CD4-positive, alpha-beta T cell treated with Interleukin-4 for 4 hours (primary cell): ENCODE measurements at places on chromosomes 3 and 15.

DNA sequence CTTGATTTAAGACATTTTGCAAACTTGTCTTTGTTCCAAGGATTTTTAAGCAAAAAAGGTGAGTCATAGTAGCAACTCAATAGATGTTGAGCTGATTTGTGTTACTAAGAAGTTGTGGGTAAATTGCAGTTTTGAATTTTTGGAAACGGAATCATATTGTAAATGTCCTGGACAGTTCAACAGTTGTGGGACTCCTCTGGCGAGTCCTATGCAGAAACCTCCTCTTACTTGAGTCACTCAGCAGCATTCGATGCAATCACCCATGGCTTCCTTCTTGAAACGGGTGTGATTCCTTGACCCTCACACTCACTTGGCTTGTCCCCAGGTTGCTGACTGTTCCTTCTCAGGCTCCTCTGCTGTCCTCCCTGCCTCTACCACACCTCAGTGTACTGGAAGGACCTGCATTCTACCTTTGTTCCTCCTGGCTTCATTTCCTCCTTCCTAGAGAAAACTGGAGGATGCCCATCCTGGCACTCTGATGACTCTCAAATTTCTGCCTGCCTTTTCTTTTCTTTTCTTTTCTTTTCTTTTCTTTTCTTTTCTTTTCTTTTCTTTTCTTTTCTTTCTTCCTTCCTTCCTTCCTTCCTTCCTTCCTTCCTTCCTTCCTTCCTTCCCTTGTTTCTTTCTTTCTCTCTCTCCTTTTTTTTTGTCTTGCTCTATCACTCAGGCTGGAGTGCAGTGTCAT, 52.8 kb upstream of the DGKG start:
- DNase-seq, result no peak

DNA sequence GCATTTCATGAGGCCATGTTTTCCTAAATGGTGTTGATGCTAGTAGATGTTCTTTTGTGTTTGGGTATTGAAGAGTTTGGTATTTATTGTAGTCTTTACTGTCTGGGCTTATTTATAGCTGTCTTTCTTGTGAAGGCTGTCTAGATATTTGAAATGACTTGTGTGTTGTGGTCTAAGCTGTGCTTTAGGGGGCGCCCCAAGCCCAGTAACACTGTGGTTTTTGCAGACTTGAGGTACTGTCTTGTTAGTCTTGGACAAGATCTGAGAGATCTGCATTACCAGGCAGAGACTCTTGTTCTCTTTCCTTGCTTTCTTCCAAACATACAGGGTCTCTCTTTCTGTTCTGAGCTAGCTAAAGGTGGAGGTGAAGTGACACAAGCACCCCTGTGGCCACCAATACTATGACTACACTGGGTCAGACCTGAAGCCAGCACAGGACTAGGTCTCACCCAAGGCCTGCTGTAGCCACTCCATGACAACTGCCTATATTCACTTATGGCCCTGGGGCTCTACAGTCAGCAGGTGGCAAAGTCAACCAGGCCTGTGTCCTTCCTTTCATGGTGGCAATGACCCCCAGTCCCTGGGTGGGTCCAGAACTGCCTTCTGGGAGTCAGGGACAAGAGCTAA, 152.1 kb upstream of the TBC1D5 start:
- DNase-seq, result no peak

DNA sequence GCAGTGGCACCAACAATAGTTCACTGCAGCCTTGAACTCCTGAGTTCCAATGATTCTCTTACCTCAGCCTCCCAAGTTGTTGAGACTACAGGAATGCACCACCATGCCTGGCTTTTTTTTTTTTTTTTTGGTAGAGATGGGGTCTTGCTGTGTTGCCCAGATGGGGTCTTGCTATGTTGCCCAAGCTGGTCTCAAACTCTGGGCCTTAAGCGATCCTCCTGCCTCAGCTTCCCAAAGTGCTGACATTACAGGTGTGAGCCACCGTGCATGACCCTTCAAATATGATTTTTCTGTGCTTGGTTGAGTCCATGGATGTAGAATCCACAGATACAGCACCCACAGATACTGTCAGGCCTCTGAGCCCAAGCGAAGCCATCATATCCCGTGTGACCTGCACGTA, 30.2 kb upstream of the IDH2 start:
- DNase-seq, result no peak

GRCh38 chr3:103794656-103795055, 1359.8 kb downstream of the ZPLD1 start:
- DNase-seq, result no peak

DNA sequence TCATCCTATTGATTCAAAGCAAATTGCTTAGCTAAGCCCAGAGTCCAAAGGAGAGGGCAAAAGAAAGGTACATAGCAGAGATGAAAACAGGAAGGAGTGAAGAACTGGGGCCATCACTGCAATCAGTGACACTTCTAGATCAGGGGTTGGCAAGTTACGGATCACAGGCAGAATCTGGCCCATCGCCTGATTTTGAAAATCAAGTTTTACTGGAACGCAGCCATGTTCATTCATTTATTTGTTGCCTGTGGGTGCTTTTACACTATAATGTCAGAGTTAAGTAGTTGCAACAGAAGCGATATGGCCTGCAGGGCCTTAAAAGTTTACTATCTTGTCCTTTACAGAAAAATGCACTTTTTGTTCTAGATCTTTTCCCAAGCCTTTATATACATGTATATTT, 271.7 kb upstream of the TOPAZ1 start:
- no peak for DNase-seq

- DNase-seq, result no peak
These were observed 69.2 kb downstream of the ATP8B4 start for GRCh38 chr15:50049871-50050270.

GRCh38 chr15:101689901-101690300, 34.4 kb downstream of the TARS3 start:
- DNase-seq, result no peak

DNA sequence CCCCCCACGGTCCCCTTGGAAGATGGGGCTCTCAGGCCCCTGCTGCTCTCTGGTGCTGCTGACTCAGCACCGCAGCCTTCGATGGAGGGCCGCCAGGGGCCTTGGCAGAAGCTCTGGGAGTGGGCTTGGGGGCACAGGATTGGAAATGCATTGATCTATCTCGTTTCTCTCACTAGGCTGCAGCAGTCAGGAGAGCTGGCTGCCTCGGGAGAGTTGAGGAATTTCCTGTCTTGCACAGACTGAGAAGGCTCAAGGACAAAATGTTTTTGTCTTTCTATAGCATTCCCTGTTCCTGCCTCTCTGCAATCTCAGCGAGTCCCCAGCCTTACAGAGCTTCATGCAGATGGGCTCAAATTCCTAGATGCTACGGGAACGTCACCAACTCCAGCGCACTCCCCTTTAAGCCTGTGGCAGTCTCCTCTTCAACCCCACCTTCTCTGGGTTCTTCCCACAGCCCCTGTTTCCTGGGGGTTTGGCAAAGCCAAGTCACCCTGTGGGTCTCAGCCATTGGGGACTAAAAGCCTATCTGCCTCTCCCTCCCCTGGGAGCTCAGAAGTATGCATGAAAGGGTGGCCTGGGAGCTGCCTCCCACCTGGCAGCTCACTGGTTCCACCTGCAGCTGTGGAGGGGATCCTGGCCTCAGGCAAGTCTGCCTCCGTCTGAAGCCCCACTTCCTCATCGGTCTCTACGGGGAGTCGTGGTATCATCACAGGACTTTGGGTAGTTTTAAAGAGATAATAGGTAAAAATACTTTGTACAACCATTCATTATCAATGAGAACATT, 127.4 kb upstream of the HACD2 start:
- no peak for DNase-seq

- DNase-seq, result no peak
These were observed 212.5 kb upstream of the UBE2E1 start for GRCh38 chr3:23592961-23593931.

DNA sequence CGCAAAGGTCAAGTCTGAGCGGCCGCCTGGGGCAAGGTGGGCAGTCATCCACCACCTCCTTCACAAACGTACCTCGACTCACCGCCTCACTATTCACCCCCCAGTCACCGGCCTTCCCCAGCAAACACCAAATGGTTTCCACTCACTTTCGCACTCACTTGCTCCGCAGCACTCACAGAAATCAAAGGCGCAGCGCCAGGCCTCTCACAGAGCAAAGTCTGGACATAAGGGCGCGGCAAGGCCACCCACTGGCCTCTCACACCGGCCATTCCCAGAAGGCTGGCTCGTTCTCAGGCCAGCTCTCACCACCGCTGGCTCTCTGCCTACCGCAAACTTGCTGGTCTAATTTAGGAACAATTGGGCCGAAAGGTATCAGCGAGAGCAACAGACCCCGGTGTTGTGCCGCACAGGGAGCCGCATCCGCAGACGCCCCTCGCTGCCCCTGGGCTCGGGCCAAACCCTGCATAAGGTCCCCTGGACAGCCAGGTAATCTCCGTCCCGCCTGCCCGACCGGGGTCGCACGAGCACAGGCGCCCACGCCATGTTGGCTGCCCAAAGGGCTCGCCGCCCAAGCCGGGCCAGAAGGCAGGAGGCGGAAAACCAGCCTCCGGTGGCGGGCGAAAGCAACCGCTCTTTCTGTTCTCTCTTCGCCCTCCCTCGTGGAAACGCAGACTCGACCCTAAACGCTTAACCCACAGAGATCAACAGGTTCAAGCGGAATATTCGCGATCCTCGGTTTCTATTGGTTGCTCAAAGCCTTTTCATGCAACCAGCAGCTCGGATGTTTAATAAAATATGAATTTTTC, 2.9 kb downstream of the SHOX2 start:
- DNase-seq, result no peak

DNA sequence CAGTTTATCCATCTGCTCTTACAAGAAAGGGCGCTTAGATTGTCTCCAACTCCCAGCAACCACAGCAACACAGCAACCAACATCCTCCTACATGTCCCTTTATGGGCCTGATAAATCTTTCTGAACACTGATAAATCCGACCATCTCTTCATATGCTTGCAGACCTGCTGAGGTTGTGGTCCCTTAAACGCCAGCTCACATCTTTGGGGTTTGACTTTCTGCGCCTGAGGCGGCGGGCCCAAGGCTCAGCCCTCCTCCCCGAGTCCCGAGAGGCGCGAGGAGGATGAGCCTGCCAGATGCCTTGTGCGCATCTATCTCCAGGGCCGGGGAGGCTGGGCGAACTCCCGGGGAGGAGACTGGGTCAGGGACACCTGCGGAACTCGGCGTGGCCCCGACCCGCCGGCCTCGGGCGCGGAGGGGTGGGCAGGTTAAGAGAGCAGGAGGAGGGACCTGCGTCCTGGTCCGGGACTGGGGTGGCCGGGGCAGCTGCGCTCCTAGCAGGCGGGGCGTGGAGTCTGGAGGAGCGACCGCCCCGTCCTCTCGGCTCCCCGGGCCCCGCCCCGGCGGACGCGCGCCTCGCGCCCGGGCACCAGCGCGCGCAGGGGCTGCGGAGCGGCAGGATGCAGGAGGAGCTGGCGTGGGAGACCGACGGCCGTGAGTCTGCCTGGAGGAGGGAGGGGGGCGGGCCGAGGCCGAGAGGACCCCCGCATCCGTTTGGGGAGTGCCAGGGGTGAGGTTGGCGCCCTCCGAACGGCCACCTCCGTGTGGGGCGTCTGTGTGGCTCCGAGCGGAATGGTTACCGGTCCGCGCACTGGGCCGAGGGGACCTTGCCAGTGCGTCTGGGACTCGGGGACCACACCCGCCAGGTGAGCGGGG, at the start of gene ANKDD1A:
TSS of gene ANKDD1A (plus strand) at position 592 of the 876 bp plus-strand sequence. CDS start at position 621, 29 bp downstream.
- DNase-seq, result peak; percentile 5

GRCh38 chr3:49460956-49461355, 9.1 kb upstream of the DAG1 start:
- no peak for DNase-seq

DNA sequence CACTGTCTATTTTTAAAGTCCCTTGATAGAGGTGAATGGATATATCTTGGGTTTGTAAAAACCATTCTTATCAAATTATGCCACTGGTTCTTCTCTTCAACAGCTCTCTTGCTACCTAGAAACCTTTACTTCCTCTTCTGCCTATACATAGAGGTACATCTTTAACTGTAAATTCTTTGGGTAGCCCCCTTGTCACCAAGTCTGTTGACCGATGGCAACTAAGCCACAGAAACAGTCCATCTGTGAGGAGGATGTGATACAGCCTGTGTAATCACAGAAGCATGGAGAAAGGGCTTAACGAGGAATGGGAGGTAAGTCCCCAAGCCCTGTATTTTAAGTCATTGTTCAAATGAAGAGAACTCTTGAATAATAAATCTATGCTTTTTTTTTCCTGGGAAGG, 246.5 kb upstream of the MDFIC2 start:
- no peak for DNase-seq

GRCh38 chr3:58065700-58066167, 57.5 kb downstream of the FLNB start:
- DNase-seq, result no peak

DNA sequence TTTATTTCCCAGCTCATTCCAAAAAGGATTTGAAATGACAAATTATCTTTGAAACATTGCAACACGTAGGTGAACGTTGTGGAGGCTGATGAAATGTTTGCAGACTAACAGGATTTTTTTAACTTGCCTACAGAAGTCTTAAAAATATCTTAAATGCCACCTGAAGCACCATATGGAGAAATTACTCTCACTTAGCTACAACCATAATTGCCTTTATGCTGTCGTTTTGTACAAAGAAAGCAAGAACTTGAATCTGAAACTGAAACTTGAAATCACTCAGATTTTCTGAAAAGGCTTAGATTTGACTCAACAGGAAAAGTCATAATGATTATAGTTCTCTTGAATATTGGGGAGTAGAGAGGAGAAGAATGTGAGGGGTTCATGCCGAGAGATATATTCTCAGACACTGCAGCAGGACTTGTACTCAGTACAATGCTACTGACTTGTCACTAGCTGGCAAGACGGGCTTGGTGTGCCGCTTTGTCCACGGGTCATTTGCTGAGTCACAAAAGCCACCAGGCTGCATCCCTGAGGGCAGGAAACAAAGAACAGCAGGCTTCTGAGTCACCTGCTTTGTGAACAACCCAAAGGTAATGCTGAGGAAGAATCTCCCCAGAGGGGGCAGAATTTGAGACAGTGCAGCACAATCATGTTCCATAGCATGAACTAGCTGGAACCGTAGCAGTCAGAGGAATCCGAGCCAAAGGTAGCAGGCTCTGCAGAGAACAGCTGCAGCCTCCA, 7.1 kb upstream of the FMN1 start:
- peak; percentile 56 for DNase-seq

GRCh38 chr3:8777978-8778267, 8.5 kb upstream of the OXTR start:
- no peak for DNase-seq

- DNase-seq, result no peak
These were observed 76.2 kb downstream of the TRIM42 start for GRCh38 chr3:140753865-140754754.

GRCh38 chr15:58463815-58464650, 32.2 kb downstream of the LIPC start:
- no peak for DNase-seq

DNA sequence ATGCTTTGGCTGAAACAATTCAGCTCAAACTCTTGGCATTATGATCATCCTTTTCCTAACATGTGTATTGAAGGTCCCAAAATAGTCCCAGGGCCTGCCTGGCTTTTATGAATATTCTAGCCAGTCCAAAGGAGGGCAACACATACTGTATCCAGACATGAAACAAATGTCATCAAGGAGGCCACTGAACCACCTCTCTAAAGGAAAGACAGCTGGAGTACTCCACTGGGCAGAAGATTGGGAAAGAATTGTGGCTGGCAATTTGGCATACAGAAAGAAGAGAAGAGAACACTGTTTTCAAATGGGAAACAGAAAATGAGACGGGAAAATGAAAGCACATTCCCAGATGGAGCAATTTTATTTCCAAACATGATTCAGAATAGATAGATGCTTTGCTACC, 80.6 kb downstream of the NCEH1 start:
- DNase-seq, result no peak
